Naive B cell (primary cell): ENCODE measurements at places on chromosomes 3 and 15.

- no peak overlapping the region for H3K27ac ChIP-seq
- no peak overlapping the region for H3K4me3 ChIP-seq
- H3K4me1 ChIP-seq = no peaks in the 10 kb centered on the region
- no peak for DNase-seq
- H3K27me3 ChIP-seq = no peaks in the 10 kb centered on the region
- no peaks in the 10 kb centered on the region for H3K36me3 ChIP-seq
Measured at GRCh38 chr3:64971602-64972001, 283.8 kb upstream of the ADAMTS9 start.

- no peaks in the 10 kb centered on the region for H3K4me1 ChIP-seq
- no peak for DNase-seq
- H3K27ac ChIP-seq = no peak overlapping the region
- H3K4me3 ChIP-seq = no peak overlapping the region
- no peaks in the 10 kb centered on the region for H3K36me3 ChIP-seq
Measured at GRCh38 chr3:52752045-52752660, 18.6 kb downstream of the NEK4 start.

- no peak for DNase-seq
- H3K27ac ChIP-seq = no peak overlapping the region
- no peaks in the 10 kb centered on the region for H3K4me1 ChIP-seq
- no peaks in the 10 kb centered on the region for H3K27me3 ChIP-seq
- H3K36me3 ChIP-seq = no peaks in the 10 kb centered on the region
Measured at GRCh38 chr3:79199966-79200365, 567.8 kb downstream of the ROBO1 start.

GRCh38 chr3:141828890-141829289 is 47.6 kb upstream of the ATP1B3 start:
- no peak overlapping the region for H3K4me3 ChIP-seq
- no peaks in the 10 kb centered on the region for H3K27me3 ChIP-seq
- no peaks in the 10 kb centered on the region for H3K36me3 ChIP-seq
- no peaks in the 10 kb centered on the region for H3K4me1 ChIP-seq

DNA sequence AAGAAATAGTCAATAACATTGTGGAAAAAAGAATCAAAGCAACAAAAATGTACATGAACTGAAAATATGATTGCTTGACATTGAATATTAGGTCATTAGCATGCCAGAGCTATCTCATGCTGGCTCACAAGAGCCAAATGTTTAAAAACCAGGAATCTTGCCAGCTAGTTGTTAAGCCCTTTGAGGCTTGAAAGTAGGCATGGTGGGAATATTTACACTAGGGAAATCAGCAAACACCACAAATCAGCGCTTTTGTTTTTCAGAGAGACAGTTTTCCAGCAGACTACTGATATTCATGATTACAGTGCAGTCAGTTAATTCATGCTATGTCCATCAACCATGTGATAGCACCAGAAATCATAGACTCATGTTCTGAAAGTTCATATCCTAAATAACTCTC is 144.8 kb downstream of the ARPP21 start:
- no peaks in the 10 kb centered on the region for H3K36me3 ChIP-seq
- no peak overlapping the region for H3K27ac ChIP-seq
- H3K4me1 ChIP-seq = peaks cover 16% of the 10 kb centered on the region

DNA sequence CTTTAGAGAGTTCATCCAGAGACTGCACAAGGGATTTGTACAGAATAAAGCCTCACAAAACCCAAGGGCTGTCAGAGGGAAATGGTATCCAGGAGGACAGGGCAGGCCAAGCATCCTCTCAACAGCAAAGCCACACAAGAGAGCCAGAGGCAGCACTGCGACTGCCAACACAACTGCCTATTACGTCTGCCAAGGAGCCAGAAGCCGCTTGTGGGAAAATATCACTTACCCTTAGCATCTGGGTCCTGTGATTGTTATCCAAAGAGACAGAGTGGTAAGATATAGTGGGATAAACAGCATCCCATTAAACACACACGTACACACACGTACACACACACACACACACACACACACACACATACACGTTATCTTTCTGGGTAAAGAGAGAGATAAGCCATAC is 618.3 kb upstream of the AGTR1 start:
- H3K4me1 ChIP-seq = no peaks in the 10 kb centered on the region
- no peaks in the 10 kb centered on the region for H3K27me3 ChIP-seq
- no peak overlapping the region for H3K4me3 ChIP-seq
- no peak overlapping the region for H3K27ac ChIP-seq
- no peaks in the 10 kb centered on the region for H3K36me3 ChIP-seq
- no peak for DNase-seq

DNA sequence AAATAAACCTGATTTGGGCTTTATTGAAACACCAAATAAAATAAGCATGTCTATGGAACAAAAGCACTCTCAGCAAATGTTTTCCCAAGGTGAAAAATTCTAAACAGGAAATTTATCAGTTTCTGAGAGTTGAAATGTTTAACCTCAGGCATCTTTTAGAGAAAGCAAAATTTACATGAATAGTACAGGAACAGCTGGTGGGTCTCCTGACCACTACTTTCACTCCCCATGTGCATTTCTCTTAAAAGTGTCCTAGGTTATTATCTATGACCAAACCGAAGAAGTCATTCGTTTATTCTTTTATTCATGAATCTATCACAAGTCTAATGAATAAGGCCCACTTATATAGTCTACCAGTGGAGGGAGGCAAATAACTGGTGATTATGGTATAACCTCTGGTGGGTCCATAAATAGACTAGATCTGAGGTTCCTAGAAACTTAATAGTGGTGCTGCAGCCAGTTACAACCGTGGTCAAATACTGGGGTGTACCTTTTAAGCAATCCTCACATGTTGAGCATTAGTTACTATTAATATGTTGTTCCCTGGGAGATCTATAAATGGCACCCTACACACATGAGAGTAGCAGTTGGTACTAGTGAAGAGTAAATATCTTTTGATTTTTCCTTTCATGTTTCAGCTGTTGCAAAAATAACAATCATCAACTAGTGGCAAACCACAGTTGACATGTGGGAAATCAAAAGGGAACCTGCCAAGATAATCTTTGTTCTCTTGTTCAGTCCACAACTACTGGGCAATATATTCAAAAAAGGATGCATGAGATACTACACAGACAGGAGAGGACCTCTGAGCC is 169.3 kb upstream of the STAC start:
- no peaks in the 10 kb centered on the region for H3K4me1 ChIP-seq
- no peak overlapping the region for H3K27ac ChIP-seq
- no peaks in the 10 kb centered on the region for H3K36me3 ChIP-seq
- no peak overlapping the region for H3K4me3 ChIP-seq
- no peak for DNase-seq

- H3K27me3 ChIP-seq = peaks cover 30% of the 10 kb centered on the region
- no peak overlapping the region for H3K27ac ChIP-seq
- H3K4me3 ChIP-seq = no peak overlapping the region
- H3K36me3 ChIP-seq = no peaks in the 10 kb centered on the region
- no peak for DNase-seq
Measured at GRCh38 chr3:42686832-42687650, 1.7 kb downstream of the KLHL40 start.

DNA sequence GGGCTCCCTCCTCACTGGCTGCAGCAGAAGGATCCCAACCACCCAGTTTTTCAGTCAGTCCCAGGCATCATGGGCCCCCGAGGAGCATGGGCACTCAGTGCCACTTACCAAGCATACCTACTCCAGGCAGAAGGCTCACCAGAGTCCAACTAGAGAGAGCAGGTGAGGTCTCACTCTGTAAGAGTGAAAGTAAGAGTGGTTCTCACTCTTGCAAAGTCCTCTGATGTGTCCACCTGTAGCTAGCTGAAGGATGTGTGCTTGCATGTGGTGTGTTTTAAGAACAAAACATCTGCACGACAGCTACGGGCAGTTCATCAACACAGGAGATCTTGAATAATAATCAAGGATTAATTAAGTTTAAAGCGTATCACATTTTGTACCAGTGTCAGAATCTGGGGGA is 49.7 kb downstream of the CCK start:
- H3K27me3 ChIP-seq = no peaks in the 10 kb centered on the region
- no peak for DNase-seq
- H3K27ac ChIP-seq = peak overlapping the region; percentile 56
- peak overlapping the region; percentile 60 for H3K4me3 ChIP-seq
- peaks cover 64% of the 10 kb centered on the region for H3K4me1 ChIP-seq
- H3K36me3 ChIP-seq = peaks cover 12% of the 10 kb centered on the region

GRCh38 chr3:45187694-45188141 is 38.4 kb downstream of the TMEM158 start:
- H3K4me3 ChIP-seq = no peak overlapping the region
- H3K4me1 ChIP-seq = no peaks in the 10 kb centered on the region
- H3K27me3 ChIP-seq = peaks cover 17% of the 10 kb centered on the region
- H3K36me3 ChIP-seq = no peaks in the 10 kb centered on the region
- no peak for DNase-seq

GRCh38 chr3:20564966-20565365 is 379.0 kb upstream of the SGO1 start:
- DNase-seq = no peak
- H3K4me3 ChIP-seq = no peak overlapping the region
- no peaks in the 10 kb centered on the region for H3K27me3 ChIP-seq
- H3K27ac ChIP-seq = no peak overlapping the region
- no peaks in the 10 kb centered on the region for H3K4me1 ChIP-seq

GRCh38 chr3:97680210-97680609 is 84.3 kb upstream of the ARL6 start:
- peaks cover 3% of the 10 kb centered on the region for H3K27me3 ChIP-seq
- no peaks in the 10 kb centered on the region for H3K36me3 ChIP-seq
- no peaks in the 10 kb centered on the region for H3K4me1 ChIP-seq
- H3K4me3 ChIP-seq = no peak overlapping the region
- no peak overlapping the region for H3K27ac ChIP-seq

DNA sequence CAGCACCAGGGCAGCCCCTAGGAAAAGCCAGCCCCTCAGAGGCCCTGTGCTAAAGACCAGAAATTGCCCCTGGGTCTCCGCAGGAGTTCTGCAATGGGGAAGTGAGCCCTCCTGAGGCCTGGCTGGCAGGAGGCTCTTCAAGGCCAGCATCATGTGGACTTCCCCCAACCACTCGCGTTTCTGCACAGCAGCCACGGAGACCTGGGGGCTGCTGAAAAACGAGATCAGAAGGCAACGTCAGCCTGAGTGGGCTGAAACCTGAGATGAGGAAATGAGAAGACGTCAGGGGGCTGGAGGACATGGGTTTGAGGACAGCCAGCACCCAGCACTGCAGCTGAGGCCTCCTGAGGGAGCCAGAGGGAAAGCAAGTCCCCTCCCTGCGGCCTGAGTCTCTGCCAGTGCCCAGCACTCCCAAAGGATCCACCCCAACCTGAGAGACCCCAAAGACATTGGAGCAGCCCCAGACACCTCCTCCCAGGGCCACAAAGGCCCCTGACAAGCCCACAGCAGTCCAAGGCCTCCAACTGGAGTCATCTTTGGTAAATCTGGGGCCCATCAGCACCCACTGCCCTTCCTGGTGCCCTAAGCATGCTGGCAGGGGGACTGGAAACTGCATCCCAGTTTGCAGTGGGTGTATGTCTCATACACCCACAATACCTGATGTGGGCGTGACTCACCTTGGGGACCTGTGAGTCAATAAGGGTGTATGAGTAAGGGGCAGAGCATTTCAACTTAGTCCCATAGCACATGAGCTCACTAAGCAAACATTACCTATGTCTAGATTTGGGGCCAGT is 29.2 kb upstream of the CYP11A1 start:
- peak; percentile 90 for DNase-seq
- peak overlapping the region; percentile 100 for H3K27ac ChIP-seq
- H3K27me3 ChIP-seq = no peaks in the 10 kb centered on the region
- no peaks in the 10 kb centered on the region for H3K36me3 ChIP-seq
- H3K4me3 ChIP-seq = peak overlapping the region; percentile 65
- H3K4me1 ChIP-seq = peaks cover 86% of the 10 kb centered on the region

DNA sequence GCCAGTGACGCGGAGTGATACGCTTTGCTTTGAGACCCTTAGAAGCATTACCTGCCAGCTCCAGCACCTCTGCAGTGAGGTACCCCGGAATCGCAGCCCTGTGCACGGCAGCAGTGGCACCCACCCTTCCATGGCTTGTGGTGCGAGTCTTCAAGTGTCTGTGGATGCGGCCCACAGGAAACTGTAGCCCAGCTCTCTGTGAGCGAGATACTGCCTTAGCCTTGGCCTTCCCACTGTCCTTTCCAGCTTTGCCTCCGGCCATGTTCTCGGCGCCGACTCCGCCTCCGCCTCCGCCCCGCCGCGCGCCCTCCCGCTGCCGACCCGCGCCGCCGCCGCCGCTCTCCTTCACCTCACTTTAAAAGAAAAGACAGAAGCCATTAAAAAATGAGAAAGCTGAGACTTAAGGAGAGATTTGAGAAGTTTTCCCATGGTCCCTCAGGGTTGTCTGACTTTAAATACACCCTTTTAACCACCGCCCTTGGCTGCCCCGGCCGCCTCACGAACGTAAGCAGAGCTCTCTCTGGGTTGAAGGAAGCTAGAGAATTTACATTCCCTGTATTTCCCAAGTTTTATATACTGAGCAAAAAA is 78.5 kb upstream of the FAM174B start:
- H3K36me3 ChIP-seq = peaks cover 5% of the 10 kb centered on the region
- DNase-seq = no peak
- H3K27ac ChIP-seq = no peak overlapping the region
- peaks cover 16% of the 10 kb centered on the region for H3K4me1 ChIP-seq
- H3K27me3 ChIP-seq = peaks cover 28% of the 10 kb centered on the region
- H3K4me3 ChIP-seq = peak overlapping the region; percentile 88

DNA sequence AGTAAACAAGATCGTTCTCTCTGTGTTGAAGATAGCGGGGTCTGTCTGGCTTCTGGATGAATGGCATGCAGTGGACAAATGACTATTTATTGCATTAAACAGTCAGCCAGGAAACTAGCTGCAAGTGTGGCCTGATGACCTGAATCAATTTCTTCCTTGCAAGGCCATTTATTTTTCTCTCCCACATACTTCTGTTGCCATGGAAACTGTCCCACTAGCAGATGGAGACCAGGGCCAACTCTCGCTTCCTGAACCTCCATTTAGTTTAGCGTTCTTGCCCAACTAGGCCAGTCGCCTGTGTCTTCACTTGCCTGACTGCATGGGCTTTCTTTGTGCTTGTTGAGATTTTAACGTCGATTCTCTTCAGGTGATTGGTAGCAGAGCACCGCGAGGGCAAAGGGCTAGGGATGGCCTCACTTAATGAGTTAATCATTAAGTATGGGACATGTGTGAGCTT is 27.6 kb downstream of the LMCD1 start:
- H3K4me1 ChIP-seq = no peaks in the 10 kb centered on the region
- H3K27ac ChIP-seq = no peak overlapping the region
- H3K4me3 ChIP-seq = no peak overlapping the region
- no peak for DNase-seq
- peaks cover 6% of the 10 kb centered on the region for H3K27me3 ChIP-seq

GRCh38 chr3:32705232-32705631 is 20.2 kb downstream of the CNOT10 start:
- H3K27me3 ChIP-seq = no peaks in the 10 kb centered on the region
- peaks cover 23% of the 10 kb centered on the region for H3K4me1 ChIP-seq
- no peak overlapping the region for H3K4me3 ChIP-seq
- H3K36me3 ChIP-seq = peaks cover 12% of the 10 kb centered on the region

GRCh38 chr3:190579514-190580137 is 65.7 kb downstream of the IL1RAP start:
- no peak for DNase-seq
- peaks cover 24% of the 10 kb centered on the region for H3K36me3 ChIP-seq
- no peaks in the 10 kb centered on the region for H3K27me3 ChIP-seq
